AG20443 (cell line): ENCODE measurements at places on chromosomes 7 and 10.
A peak's percentile ranks its signal among the peaks of the same experiment; 100 is the strongest.

GRCh38 chr10:125084191-125084613 is 76.2 kb downstream of the CTBP2 start:
- DNase-seq, result peak; percentile 95

DNA sequence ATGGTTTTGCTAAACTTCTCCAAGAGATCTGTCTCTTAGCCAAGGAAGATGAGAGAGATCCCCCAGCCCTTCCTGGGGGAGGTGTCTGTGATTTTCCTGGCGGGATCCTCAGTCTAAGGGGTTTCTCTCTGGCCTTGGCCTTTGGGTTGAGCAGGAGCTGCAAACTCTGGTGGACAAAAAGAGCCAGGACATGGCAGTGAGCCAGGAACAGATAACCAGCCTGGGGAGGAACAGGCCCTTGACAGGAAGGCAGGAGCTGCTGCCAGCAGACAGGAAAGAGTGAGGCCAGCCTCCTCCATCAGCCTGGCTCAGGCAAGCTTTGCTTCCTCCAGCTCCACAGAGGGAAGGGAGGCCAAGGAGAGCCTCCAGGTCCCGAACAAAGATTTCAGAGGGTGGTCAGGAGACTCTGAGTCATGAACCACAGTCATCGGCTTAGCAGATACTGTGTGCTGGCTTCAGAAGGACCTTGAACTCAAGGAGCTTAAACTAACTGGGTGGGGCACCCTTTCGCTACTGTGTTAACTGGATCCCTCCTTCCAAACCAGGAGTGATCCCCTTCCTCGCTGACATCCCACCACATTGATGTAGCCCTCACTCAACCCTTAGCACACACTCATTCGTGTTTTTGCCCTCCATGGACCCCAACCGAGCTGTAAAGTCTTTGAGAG is 34.7 kb downstream of the DDIT4 start:
- peak; percentile 61 for DNase-seq

DNA sequence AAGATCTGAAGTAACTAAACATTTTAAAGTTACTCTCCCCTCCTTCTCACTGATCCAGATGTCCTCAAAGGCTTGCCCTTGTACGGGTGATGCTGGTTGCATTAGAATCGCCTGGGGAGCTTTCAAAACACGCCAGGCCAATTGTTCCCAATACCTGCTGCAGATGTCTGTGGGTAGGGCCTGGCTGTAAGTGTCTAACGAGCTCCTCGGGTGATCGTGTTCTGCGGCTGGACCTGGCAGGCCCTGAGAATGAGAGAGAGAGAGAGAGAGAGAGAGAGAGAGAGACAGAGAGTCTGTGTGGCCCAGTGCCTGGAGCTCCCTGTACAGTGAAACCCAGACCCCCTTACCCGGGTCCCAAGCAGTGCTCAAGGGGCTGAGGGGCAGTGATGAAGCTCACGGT is 8.4 kb downstream of the COL13A1 start:
- no peak for DNase-seq

DNA sequence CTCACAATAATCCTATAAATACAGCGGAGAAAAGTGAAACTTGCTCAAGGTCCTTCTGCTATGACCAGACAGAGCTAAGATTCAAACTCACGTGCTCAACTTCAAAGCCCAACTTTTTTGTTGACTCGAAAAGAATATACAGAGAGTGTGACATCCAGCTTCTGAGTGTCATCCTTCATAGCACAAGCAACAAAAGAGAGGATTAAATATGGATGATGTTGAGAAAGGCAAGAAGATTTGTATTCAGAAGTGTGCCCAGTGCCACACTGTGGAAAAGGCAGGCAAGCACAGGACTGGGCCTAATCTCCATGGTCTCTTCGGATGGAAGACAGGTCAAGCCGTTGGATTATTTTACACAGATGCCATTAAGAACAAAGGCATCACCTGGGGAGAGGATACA is 2.1 kb upstream of the FAM3C start:
- no peak for DNase-seq

- DNase-seq, result peak; percentile 74
These were observed 82.7 kb downstream of the PAX2 start for GRCh38 chr10:100827819-100828737.

GRCh38 chr7:148159331-148159730 is 431.2 kb upstream of the C7orf33 start:
- no peak for DNase-seq
